ENCODE measurements at places on chromosomes 3 and 15.
A peak's percentile ranks its signal among the peaks of the same experiment; 100 is the strongest.

GRCh38 chr3:17508180-17508752 is 234.2 kb downstream of the TBC1D5 start:
- DNase-seq: no peak

GRCh38 chr3:190552969-190553759 is 39.3 kb downstream of the IL1RAP start:
- no peak for DNase-seq

DNA sequence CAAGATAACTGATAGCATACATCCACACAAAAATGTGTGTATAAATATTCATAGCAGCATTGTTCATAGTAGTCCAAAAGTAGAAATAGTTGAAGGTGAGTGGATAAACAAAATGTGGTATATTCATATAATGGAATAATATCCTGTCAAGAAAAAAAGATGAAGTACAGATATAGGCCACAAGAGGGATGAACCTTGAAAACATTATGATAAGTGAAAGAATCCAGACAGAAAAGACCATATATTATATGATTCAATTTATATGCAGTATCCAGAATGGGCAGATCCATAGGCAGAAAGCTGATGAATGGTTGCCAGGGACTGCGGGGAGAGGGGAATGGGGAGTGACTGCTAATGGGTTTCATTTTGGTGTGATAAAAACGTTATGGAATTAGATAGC is 54.3 kb upstream of the TNIK start:
- DNase-seq: peak; percentile 6

GRCh38 chr15:64865126-64865997 is 23.6 kb downstream of the PLEKHO2 start:
- DNase-seq: peak; percentile 49

- no peak for DNase-seq
These were observed 62.6 kb downstream of the RGMA start for GRCh38 chr15:93026380-93026817.

- DNase-seq: peak; percentile 93
These were observed 3.2 kb downstream of the ZXDC start for GRCh38 chr3:126472277-126473006.

DNA sequence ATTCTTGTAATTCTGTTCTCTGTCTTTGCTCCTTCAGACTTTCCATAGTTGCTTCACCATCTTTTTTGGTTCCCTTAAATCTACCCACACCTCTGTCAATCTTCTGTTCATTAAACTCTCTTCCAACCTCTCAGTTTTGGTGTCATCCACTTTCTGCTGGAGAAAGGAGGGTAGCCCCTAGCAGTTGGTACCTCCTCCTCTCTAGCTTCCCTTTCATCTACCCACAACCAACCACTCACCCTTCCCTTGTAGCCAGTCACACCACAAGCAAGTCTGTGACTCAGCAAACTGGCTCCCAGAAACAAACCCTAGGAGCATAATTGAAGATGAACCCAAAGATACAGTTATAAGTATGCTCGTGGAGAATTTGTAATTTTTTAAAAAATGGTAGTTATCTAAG is 318.6 kb downstream of the FHIT start:
- DNase-seq: no peak

- no peak for DNase-seq
These were observed 48.9 kb downstream of the PTPRG start for GRCh38 chr3:61610316-61610715.

- DNase-seq: no peak
These were observed 73.1 kb downstream of the ABTB1 start for GRCh38 chr3:127745656-127746399.

GRCh38 chr3:78823859-78824258 is 943.9 kb downstream of the ROBO1 start:
- no peak for DNase-seq

DNA sequence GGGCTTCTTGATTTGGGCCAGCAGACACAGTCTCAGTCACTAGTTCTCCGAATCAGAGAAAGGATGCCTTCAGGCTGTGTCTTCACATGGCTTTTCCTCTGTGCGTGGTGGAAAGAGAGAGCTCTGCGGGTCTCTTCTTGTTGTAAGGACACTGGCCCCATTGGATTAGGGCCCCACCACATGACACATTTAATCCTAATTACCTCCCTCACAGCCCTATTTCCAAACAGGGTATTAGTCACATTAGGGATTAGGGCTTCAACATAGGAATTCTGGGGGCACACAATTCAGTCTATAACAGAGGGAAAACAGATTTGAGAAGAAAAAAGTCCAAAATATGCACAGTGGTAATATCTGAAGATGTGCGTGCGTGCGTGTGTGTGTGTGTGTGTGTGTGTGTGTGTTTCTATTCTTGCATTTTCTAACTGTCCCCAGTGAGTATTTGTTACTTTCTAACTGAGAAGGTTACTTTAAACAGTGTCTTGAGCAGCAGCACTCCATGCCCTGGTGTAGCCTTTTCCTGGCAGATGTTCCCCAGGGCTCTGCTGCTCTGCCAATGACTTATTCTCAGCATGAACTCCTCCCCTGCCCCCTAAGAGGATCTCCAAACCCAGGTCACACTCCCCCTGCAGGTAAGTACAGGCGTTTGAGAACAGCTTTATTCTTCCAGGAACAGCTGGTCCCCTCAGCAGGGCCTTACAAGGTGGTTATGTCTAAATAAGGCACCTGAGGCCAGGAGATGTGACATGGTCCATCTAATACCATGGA is 72.9 kb downstream of the RPL39L start:
- peak; percentile 64 for DNase-seq

DNA sequence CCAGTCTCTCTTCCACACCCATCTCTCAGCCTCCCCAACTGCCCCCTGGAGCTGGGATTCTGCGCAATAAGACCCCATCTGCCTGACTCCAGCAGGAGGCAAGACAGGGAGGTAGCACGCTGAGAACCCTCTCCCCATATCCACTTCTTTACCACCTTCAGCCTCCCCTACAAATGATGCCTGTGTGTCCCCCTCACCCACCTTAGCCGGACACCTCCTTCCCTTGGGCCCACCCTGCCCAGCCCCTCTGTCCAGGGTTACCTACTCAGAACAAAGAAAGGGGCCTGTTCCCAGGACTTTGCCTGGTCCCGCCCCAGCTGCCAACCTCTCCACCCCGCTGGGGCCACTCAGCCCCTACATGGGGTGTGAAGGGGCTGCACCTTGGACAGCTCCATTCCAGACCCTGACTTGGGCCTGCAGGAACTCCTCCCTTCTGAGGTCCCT is 40.8 kb upstream of the ATP2B2 start:
- no peak for DNase-seq

- DNase-seq: peak; percentile 89
These were observed 266.4 kb upstream of the CDIN1 start for GRCh38 chr15:36313021-36313420.

GRCh38 chr3:12963231-12963896 is 109.9 kb downstream of the IQSEC1 start:
- no peak for DNase-seq

- no peak for DNase-seq
These were observed 34.3 kb downstream of the GOLGA6L10 start for GRCh38 chr15:82314769-82315518.

DNA sequence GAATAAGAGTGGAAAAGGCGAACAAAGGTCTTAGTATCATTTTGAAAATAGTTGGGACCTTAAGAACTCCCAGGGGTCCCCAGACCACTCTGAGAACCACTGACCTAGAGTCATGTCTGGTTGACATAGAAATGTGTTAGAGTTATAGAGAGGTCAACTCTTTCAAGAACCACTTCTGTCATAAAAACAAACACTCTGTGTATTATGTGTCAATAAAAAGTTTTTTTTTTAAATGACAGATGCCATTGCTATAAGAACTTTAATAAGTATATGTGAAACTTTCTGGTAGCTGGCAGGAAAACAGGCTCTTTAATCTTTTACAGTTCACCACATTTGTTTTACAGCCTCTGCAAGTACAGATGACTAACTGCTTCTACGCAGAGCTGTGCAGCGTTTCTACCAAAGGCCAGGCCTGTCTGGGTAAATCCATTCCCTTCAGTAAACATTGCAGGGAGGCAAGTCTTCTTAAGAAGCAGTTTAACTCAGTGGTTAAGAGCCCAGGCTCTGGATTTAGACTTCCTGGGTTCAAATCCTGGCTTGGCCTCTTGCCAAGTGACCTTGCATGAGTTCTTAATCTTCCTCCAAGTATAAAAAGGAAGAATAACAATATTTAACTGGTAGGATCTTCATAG is 56.6 kb downstream of the RFTN1 start:
- DNase-seq: no peak

- DNase-seq: no peak
These were observed 37.4 kb downstream of the ARIH1 start for GRCh38 chr15:72511536-72511935.

DNA sequence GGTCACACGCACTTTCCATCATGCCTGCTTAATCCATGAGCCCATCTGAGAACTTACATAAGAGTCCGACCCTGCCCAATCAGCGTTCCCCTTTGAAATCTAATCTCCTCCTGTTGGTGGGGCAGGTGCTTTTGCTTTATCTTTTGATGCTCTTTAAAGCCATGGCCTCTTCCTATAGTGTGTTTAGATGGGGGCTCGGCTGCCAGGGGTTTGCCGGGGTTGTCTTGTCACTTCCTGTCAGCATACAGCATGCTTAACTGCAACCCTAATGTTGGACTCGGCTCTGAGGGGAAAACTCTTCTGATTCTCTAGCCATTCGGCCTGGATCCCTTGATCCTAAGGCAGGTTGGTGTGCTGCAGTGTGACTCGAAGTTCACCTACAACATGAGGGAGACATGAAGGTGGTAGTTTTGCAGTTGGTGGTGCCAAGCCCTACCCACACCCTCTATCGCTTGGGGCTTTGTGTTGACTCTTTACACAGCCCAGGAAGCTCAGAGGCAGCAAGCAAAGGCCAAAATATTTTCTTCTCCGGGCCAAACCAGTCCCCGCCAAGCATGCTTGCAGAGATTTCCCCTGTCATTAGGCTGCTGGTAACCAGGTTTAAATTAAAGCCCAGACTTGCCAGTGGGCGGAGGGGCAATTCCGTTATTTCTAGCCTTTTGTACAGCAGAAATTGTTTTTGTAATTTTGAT is 218.7 kb downstream of the FEZF2 start:
- DNase-seq: no peak

GRCh38 chr15:80324545-80325080 is 72.6 kb upstream of the CTXND1 start:
- DNase-seq: no peak

DNA sequence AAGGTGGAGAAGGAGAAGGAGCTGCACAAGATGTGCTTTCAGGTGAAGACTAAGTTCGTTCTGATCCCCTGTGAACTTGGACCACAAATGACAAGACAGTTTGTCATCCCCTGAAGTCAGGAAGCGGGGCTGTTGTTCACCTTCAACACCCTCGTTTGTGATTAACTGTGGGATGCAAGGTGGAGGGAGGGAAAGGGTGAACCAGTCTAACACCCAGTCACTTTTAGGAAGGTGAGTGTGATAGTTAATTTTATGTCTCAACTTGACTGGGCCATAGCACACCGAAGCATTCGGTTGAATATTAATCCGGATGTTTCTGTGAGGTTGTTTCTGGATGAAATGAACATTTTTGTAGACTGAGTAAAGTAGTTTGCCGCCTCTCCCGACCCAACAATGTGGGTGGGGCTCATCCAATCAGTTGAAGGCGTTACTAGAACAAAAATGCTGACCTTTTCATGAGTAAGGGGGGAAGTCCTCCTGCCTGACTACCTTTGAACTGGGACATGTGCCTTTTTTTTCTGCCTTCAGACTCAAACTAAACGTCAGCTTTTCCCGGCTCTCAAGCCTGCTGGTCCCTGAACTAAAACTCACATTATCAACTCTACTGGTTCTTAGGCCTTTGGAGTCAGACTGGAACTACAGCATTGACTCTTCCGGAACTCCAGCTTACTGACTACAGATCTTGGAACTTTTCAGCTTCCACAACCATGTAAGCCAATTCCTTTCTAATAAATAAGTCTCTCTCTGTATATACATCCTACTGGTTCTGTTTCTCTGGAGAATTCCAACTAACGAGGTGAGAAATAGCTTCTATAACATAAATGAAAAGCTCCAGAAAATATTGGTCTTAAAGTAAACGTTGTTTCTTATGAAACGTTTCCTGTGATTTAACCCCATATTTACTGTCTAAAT is 264.0 kb upstream of the SLITRK3 start:
- DNase-seq: no peak

DNA sequence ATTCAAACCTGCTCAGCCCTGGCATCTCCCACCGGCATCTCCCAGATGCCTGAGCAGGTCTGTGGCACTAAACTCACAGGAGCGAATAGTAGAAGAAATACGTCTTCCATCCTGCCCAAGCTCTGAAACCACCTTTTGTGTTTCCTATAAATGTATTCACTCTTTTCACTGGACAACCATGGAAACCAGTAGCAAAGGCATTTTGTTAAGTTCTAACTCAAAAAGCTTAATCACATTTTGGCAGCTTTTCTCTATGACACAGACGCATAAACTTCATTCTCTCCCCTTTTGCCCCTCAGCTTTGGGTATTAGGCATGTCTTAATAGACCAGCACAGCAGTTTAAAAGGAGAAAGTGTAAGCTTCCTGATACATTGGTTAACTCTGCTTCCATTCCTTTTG is 24.5 kb upstream of the ARNT2 start:
- no peak for DNase-seq

DNA sequence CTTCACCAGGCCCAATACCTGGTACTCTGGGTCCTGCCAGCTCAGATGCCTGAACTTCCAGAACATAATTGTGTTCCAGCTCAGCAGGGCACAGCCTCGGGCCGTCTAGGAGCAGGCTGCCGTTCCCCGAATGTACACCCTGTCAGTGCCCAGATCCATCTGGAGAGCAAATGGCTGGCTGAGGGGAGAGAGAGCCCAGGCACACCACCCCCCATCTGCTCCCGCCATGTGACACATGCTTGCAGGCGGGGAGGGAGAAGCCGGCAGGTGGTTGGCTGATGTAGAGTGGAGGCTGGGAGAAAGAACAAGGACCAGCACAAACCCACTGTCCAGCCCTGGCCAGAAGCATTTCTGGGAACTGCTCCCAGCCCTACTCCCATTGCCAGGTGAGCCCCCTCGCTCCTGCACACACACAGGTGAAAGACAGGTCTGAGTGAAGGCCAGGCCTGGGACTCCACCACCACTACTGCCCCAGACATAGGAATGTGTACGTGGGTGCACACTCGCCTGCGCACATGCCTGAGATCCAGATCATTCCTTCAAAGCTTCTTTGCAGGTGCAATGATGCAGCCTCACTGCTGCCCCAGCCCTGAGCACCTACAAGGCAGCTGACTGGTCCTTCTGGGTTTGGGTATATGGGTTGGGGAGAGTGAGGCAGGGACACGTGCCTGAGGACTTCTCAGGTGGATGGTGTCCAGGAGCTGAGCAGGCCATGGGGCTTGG is 53.5 kb downstream of the SEMA5B start:
- DNase-seq: no peak

- DNase-seq: no peak
These were observed 177.6 kb downstream of the GHSR start for GRCh38 chr3:172270557-172271166.

DNA sequence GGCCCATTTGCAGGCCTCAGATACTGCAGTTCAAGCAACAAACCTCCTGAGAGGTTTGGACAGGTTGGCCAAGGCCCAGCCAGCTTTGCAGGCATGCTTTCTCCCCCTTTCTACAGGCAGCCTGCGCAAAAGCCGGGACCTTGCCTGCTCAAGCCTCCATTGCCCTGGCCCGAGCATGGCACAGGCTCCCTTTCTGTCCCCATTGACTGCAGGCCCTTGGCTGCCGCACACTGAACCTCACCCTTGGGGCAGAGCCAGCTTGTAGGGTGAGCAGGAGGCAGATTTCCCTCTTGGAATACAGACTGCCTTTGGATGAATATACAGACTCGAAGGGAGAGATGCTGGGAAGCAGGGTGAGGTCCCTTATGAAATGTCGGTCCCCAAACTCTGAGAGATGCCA is 461.7 kb upstream of the PROK2 start:
- no peak for DNase-seq

Measured in dermis blood vessel endothelial cell (primary cell).